ENCODE measurements at places on chromosomes 13 and 19.
A peak's percentile ranks its signal among the peaks of the same experiment; 100 is the strongest.

GRCh38 chr19:38389957-38390924 lies 1.7 kb downstream of the SPRED3 start:
- no peak for DNase-seq

GRCh38 chr19:29079356-29080032 lies 133.5 kb downstream of the UQCRFS1 start:
- DNase-seq = no peak

GRCh38 chr19:45569619-45570421 lies 14.8 kb downstream of the OPA3 start:
- peak; percentile 31 for DNase-seq

GRCh38 chr19:11190501-11190900 lies 6.8 kb downstream of the KANK2 start:
- no peak for DNase-seq
